ENCODE measurements at places on chromosomes 1 and 21.

- DNase-seq, result no peak
Measured at GRCh38 chr1:197307551-197307950, 39.5 kb downstream of the CRB1 start.

DNA sequence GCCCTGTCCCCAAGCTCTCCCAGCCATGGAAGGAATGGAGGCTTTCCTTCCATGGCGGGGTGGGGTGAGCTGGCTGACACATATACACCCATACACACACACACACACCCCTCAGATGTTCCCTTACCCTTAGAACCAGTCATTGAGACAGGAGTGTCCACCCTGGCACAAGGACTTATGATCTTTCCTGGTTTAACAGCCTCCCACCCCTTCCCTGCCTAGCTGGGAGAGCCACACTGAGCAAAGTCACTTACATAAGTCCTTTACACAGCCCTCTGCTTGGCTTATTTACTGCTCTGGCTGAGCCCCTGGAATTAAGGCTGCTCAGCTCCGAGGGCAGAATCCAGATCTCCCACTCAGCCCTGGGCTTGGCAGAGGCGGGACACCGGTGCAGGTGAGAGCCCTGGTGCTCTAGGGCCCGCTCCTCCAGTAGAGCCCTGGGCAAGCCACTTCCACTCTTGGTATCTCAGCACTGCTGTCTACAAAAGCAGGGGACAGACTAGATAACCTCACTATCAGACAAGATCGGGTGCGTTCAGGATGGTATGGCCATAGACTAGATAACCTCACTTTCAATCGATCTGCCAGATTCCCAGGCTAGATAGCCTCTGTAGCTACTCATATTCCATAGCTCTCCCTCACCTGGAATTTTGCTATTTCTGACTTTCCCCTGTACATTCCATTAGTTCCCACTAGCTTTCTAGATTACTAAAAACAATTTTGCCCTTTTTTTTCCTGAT is 16.7 kb downstream of the SLC6A9 start:
- no peak for DNase-seq

GRCh38 chr1:7410156-7410555 is 360.9 kb upstream of the VAMP3 start:
- no peak for DNase-seq

- no peak for DNase-seq
Measured at GRCh38 chr21:41108668-41109585, 59.0 kb upstream of the BACE2 start.

DNA sequence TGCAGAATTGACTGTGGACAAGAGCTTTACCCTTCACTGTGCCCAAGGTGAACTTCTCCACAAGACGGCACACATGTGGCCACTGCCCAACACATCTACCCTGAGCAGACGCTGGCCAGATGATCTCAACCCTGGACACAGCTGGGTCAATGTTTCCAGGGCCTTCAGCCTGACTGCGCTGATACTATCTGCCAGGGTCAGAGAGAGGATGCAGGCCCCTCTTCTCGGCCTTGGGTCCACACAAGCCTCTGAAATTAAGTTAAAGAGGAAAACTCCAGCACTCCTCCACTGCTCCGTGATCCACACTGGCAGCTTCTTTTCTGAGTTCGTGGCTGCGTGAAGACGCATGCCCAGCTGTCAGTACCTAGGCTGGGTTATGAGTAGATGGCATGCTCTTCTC is 58.1 kb downstream of the GLIS1 start:
- no peak for DNase-seq

DNA sequence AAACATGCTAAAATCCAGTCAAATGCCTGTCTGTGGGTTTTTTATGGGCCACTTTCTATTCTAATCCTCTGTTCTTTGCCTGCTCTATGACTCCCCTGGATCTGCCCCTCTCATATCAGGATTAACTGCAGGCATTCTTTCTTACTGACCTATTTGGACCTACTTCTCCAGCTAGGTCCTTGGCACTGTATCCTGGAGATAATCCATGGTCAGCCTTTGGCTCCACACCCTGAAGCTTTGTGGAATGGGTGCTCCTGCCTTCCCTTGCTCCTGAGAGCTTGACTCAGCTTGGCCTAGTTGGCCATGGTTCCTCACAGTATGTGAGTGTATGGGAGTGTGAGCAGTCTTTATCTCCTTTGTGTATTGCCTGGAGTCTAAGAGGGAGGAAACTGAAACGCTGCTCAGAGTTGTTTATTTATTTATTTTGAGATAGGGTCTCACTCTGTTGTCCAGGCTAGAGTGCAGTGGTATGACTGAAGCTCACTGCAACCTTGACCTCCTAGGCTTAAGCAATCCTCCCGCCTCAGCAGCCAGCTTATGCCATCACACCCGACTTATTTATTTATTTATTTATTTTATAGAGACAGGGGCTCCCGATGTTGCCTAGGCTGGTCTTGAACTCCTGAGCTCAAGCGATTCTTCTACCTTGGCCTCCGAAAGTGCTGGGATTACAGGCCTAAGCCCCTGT is 28.7 kb upstream of the CDC14A start:
- no peak for DNase-seq

- DNase-seq, result no peak
Measured at GRCh38 chr1:50697440-50698421, 262.3 kb downstream of the FAF1 start.

GRCh38 chr21:39630827-39631226 is 18.1 kb downstream of the B3GALT5 start:
- DNase-seq, result no peak

DNA sequence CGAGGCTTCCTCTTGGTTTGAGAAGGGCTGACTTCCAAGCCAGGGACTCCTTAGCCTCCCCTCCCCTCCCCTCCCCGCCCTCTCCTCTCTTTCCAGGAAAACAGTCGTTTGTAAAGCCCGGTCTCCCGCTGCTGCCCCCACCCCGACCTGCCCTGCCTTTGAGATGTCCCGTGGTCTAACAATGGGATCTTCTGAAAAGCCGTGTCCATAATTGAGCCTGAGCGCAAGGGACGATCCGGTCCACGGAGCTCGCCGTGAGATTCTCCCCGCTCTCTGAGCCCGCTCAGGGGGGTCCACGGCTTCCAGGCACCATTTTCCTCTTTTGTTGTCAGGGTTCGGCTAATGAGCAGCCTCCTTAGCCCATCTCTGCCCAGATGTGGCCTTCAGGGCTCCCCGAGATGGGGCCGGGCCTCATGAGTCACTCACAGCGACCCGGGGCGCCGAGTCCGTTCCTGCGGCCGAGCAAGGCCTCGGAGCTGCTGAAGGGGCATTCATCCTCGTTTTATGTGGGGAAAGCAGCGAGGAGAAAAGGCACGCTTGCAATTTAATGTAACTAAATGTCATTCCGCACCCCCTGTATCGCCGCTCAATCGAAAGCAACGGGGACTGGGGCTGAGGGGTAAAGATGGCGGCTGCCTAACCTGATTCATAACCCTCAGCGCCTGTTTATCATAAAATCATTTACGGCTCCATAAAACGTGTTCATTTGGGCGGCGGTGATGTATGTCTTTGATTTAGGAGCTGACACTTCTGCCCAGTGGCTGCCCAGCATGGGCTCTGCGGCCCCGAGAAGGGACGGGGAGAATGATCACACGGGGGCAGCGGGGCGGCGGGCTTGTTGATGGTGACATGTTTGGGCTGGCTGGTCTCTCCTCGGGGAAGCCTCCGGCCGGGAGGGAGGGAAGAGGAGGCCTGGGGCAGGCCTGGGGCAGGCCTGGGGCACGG is 232.6 kb upstream of the C1orf174 start:
- DNase-seq, result no peak

DNA sequence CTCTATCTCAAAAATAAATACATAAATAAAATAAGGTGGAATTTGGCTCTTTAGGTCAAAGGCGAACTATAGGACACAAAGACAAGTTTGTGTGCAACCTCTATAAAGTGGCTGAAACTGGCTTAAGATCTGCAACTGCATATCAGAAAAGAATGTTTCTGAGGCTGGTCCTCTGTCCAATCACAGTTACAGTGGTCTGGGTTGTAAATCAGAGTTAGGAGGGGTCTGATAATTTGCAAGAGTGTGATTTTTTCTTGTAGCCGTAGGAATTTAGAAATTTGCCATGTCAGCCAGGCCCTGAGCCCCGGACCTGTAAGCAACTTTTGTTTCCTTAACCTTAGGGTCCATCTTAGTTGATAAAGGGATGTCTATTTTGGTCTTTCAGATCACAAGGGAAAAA is 27.8 kb downstream of the CMPK1 start:
- DNase-seq, result no peak

DNA sequence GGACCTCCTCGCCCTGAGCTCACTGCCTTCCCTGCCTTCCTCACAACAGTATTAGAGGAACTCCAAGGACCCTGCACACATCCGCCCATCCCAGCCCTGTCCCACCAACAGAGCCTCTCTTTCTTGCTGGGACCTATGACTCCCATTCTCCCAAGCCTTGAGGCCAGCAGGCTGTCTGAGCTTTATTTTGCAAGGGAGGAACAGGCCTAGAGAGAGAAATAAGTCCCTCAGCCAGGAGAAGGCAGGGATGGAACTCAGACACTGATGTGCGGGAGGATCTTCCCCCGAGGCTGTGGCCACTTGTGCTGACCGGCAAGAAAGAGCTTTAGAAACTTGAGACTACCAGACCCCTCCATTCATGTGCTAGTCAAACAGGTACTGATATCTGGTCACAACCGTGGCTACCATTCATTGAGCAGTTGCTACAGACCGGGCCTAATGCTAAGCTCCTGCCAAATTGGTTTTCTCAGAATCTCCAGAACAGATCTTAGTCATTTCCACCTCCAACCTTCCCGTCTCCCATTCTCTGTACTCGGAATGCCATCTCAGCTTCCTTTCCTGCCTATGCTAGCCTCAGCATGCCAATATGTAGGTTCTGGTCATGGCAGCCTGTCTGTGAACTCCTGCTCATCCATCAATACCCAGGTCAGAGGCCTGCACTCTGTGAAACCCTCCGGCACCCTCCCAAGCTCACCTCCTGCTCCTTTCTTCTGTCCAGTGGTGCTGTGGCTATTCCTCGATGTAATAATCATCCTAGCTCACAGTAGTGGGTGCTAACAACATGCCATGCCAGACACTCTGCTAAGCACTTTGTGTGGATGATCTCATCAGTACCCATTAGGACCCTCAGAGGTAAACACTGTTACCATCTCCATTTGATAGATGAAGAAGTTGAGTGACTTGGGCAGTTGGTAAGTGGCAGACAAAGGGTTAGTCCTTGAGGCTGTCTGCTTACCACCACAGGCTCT is 3.8 kb downstream of the TMEM54 start:
- no peak for DNase-seq

DNA sequence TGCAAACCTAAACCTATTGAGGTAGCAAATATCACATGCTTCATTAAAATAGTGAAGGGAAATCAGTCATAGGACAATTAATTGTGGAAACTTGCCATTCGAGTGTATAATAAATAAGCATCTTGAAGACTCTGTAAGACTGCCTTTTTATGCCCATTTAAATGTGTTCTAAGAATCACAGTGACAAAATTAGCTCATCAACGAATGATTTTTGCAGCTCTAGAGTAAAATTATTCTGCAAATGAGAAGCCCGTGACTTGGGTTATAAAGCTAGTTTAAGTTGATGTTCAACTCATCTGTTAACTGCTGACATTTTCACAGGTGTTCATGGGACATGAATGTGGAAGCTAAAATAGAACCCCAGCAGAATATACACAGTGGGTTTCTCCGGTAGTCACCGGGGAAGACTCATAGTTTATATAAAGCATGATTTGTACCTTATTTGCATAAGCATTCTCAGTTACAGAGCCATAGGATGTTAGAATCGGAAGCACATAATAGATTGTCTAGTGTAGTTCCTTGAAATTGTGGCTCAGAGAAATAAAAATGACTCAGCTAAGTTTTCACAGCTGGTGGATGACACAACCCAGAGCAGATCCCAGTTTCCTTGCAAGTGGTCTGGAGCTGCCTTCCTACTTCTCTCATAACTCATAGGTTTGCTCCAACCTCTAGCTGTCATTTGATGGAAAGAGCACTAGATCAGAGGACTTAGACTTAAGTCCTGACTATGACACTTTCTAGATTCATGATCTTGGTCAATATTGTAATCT is 107.3 kb downstream of the UCHL5 start:
- no peak for DNase-seq

GRCh38 chr1:232956081-232956480 is 5.7 kb downstream of the NTPCR start:
- no peak for DNase-seq

DNA sequence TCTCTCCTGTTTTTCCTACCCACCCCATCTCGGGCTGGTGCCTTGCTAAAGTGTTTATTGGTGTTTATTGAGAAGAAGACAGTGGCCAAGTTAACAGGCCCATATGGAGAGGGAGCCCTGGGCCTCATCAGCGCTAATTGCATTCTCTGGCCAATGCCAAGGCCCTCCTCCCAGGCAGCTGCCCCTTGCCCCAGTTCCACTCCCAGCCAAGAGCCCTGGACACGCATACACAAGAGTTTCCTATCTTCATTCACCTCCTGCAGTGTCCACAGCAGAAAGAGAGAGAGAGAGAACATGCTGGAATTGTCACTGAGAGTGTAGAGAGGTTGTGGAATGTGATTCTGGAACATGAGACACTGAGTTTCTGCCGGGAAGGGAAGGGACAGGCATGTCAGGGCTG is 25.4 kb upstream of the VWA5B1 start:
- no peak for DNase-seq

Data from NCI-H2029 (cell line).